Calu3 (cell line): ENCODE measurements at places on chromosomes 12 and 14.

DNA sequence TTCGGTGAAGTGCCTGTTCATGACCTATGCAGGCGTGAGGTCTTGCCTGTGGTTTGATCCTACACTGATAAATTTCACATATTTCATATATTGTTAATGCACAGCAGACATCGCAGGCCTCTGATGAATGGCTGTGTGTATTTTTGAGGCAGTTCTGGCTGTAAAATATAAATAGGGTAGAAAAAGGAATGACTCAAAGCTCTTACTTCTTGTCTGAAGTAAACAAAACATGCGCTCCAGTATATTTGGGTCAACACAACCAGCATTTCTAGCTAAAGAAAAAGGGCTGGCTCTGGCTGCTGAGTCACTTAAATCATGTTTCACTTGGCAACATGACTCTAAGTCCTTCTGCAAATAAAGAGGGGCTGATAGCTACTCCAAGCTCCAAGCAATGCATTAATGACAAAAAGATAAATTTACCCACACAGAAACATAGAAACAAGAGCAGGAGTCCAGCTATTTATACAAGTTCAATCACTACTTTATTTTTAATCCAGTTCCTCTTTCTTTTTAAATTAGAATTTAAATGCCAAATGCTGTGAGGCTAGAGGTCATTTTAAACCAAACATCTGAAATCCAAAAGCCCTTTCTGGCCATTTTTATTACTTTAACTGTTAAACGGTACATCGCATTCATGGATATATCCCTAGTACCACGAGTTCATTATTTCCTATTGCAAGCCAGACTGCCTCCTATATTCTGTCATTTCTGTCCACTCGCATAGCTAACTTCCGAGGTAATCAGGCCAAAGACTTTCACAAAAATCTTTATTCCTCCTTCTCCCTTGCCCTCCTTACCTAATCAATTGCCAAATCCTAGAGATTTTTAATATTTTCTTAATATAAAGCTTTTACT is 54.3 kb upstream of the TMCC3 start:
- peak; percentile 11 for DNase-seq

DNA sequence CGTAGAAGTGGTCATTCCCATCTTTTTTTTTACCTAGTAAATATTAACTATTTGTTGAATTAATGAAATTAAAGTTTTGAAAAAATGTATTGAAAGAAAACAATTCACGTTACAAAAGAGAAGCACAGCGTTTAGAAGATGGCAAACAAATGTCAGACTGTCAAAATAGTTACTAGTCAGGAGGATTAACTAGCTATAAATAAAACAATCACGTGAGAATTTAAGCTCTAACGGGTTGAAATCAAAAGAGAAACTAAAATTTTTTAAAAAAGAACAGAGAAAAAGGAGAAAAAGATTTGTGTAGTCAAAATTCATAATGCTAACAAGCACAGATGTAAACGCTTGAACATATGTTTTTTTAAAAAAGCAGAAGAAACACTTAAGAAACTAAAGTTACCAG is 26.4 kb downstream of the DDHD1 start:
- DNase-seq: no peak

DNA sequence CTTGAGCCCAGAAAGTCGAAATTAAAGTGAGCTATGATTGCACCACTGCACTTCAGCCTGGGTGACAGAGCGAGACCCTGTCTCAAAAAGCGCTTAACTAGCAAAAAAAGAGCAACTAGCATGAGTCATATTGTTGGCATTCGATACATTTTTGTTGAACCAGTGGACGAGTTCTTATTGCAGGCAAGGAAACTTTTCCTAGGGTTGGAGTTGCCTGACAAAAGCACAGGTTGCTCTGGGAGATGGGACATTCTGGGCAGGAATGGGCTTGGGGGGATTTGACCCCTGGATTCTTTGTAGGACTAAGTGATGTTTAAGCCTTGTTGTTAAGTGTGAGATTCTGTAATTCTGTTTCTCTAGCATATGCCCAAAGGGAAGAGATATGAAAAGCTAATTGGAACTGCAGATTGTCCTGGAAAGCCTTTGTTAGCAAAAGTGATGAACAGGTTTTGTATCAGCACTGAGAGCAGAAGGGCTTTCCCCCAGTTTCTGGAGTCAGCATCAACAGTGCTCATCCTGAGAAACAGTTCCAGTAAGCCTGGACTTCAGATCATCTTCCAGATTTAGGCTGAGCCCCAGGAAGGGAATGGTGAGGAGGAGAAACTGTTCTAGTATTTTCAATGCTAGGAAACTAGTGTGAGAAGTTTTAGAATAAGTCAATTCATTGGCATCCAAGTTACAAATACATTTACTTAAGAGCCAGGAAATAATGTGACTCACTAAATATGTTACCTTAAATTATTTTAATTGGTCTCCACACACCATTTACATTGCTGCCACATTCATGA is 123.1 kb downstream of the SRGAP1 start:
- no peak for DNase-seq

DNA sequence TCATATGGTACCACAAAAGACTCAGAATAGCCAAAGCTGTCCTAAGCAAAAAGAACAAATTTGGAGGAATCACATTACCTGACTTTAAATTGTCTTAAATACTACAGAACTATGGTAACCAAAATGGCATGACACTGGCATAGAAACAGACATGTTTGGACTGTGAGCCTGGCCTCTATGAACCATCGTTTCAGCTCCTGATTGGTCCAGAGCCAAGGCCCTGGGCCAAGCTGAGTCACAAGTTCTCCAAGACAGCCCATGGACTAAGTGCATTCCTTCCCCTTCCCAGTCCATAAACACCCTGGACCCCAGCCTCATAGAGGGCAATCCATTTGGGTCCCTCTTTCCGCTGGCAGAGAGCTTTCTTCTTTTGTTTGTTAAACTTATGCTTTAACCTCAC is 12.1 kb upstream of the PRR4 start:
- no peak for DNase-seq

DNA sequence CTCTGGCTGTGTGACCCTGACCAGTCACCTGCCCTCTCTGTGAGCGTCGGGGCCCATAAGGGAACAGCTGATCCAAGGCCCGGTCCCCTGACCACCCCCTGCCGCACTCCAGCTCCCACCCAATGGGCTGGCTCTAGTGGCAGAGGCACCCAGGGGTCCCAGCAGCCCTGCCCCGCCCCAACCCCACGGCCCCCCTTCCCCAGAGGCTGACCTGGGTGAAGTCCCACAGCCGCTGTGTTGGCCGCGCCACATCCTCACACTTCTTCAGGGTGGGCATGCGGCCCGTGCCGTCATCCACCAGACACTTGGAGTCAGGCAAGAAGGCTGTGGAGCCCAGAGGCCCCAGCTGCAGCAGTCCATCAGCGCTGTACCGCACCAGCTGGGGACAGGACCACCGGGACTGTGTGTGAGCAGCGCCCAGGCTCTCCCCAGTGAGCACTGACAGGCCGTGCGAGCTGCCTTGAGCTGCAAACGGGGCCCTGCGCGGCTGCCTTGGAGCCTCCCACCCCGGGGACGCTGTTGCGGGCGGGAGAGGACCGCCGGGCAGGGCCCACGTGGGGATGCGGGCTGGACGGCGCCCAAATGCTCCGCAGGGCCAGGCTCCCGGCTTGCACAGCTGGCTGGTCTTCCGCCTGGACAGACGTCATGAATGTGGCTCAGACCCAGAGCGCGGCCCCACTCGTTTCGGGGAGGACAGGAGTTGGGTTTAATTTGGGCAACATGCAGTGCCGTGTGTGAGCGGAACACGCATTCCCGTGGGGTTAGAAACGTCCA is 53.5 kb downstream of the NOC4L start:
- no peak for DNase-seq

- DNase-seq: no peak
Observed at GRCh38 chr14:31037709-31038221, 11.6 kb upstream of the STRN3 start.

- DNase-seq: peak; percentile 72
Observed at GRCh38 chr14:88013750-88014349, 8.9 kb downstream of the GPR65 start.

- no peak for DNase-seq
Observed at GRCh38 chr12:81255456-81255855, 177.6 kb downstream of the ACSS3 start.

DNA sequence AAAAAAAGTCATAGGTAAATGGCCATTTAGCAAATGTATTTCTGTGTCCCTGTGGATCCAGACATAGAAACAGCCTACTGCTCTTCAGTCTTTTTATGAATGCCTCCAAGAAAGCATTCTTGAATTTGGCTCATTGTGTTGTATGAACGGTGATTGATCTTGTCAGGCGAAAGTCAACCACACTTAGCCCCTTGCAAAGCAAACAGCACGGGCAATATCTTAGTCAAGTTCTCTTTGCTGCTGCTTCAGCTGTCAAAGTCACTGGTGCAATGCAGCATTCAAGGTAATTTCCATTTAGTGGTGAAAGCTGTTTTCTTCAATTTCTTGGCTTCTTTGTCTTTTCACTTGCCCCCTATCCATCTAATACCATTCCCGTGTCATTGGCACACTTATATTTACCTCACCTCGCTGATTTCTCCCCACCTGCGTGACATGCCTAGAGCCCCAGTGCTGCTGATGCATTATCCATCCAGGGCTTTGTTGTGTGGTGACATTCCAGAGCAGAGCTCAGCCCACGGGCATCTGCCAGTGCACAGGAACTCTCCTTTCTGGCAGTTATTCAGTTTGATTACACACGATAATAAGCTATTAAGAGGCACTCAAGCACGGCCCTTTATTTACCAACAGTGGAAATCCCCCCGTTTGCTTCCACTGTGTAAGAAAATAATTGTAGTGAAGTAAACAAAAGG is 362.3 kb upstream of the NOVA1 start:
- no peak for DNase-seq

- peak; percentile 61 for DNase-seq
Observed at GRCh38 chr12:63844391-63845341, at the start of gene SRGAP1. SRGAP1 (plus strand) TSS chr12:63844700; CDS start chr12:63844817, 117 bp downstream.

DNA sequence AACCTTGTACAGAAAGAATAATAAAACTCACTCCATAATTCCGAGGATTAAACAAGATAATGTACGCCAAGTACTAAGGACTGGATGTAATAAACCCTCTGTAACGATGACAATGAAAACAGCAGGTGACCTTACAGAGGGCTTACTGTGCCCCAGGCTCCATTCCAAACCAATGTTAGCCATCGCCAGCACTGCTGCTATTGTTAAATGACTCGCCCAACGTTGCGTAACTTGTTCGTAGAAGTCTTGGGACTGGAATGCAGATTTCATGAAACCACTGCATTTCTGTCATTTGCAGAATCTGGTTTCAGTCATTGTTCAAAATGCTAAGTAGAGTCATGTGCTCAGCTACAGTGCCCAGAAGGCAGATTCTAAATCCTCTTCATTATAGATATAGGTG is 728 bp upstream of the STON2 start:
- DNase-seq: peak; percentile 57

- no peak for DNase-seq
Observed at GRCh38 chr12:74539765-74540526, 2.3 kb downstream of the ATXN7L3B start.

DNA sequence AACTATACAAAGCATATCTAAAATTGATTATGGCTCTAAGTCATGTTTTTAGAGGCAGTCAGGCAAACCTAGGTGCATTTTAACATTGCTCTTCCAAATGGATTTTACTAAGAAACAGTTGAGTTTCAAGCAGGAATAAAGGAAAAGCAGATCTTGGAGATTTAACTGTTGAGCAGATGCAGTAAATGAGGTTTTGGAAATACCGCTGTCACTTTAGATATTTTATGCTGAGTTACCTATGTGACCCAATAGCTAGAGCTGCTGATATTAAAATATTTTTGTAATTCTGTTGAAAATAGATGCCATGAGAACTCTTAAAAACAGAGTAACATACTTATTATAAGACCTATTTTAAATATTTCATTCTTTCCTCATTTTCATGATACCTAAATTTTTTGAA is 181.4 kb downstream of the SYT1 start:
- DNase-seq: no peak

GRCh38 chr12:63319936-63320633 is 169.1 kb upstream of the AVPR1A start:
- no peak for DNase-seq
